ENCODE measurements at places on chromosomes 2 and 18.

DNA sequence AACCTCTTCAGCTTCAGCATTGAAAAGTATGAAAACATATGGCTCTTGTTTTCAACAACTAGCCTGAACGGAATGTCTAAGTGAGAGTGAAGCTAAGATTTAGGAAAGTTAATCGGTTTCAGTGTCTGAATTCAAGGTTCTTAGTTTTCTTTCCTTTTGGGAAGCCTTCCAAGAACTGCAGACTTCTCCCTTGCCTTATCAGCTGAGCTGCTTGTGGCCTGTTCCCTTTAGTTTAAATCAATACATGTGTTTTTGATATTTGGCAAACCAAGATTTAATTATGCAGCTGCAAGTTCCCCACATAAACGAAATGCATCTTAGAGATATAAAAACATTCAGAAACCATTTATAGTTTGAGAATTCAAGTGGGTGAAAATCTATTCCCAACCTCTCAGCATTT is 274.3 kb upstream of the NRP2 start:
- no peak for DNase-seq

DNA sequence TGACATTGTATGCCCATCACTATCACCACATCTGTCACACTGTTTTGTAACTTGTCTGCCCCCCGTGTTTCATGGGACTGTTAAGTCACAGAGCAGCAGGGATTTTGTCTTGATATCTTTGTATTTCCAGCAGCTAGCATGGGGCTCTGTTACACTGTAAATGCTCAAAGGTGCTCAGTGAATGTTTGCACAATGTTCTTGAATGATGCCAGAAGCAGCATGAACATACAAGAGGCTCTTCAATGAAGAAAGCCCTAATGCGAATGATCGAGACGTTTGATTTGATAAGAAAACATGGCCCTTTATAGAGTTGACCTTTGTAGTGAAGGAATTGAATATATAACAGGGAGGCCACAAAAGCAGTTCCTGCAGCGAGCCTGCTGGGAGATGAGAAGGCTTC is 120.9 kb upstream of the TTC39C start:
- DNase-seq: no peak

DNA sequence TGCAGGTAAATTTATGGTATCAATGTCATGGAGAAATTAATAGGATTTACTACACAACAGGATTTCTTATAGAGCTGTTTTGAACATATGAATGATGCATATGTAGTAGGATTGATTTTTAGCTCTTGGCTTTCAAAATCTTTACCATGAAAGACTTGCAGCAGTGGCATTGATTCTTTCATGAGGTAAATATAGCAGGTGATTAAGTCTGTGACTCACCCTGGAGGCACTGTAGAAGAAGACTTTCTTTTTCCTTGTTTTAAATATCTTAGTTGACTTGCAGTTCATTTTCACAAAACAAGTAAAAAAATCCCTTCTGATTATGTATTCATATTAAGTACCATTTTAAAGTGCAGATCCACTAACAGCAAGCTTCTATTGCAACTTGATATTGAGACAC is 463.0 kb downstream of the FBXO15 start:
- DNase-seq: no peak

DNA sequence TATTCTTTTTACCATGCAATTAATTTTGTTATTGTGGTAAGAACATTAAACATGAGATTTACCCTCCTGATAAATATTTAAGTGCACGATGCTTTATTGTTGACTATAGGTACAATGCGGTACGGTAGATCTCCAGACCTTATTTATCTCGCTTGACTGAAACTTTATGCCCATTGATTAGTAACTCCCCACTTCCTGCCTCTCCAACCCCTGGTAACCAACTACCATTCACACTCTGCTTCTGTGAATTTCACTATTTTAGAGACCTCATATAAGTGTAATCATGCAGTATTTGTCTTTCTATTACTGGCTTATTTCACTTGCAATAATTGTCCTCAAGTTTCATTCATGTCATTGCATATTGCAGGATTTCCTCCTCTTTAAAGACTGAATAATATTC is 195.7 kb upstream of the ID2 start:
- no peak for DNase-seq

- DNase-seq: no peak
Observed at GRCh38 chr2:186486651-186487647, 889 bp downstream of the ZC3H15 start.

DNA sequence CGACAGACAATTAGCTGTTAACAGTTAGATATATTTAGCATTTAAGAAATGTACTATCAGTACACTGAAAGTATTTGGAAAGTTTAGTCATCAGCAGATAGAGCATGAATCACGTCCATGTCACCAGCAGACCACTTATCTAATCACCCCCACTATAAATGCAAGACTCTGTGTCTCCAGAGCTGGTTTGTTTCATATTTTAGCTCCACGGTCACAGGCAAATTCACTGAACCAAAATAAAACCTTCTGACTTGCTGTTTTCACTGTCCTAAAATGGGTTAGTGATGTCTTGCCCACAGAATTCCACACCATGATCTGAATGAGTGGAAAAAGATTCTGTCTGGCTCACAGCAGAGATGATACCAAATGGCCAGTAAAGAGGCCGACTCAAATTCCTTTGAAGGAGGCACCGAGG is 64.9 kb downstream of the CDH2 start:
- DNase-seq: no peak

DNA sequence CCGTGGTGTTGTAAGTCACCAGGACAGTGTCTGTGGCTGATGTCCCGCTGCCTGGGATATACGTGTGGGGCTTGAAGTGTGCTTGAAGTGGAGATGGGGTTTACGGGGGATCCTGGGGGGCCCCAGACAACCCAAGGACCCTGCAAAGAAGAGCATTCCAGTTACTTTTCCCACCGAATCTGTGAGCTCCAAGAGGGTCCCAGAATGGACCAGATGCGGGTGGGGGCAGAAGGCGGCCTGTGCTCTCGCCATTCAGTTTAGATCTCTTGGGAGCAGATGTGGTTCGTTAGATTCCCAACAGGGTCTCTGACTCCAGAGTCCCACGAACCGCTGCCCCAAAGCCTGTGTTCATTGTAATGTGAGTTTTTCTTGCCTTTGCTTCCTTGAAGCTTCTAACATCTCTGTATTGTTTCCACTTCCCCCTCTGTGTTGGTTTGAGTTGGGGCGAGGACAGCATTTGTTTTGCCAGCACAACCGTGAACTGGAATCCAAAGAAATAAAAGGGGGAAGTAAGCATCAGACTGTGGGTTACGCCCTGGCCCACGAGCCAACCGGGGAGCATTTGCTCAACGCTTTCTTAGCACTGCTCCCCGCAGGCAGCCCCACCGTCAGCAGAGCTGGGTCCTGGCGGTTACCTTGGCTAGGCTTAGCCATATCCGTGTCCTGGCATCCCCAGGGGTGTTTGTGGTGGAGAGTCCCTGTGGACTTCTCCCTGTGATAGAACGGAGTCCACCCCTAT is 92.1 kb downstream of the SH3BP4 start:
- no peak for DNase-seq

DNA sequence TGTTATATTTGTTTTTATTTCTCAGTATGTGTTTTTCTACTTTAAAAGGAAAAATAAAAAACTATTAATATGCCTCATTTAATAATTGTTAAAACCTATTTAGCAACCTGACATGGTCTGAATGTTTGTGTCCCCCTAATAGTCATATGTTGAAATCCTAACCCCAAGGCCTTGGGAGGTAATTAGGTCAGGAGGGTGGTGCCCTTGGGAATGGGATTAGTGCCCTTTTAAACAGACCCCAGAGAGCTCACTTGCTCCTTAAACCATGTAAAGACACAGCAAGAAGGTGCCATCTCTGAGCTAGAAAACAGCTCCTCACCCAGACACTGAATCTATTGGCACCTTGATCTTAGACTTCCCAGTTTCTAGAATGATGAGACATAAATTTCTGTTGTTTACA is 71.8 kb downstream of the CHST9 start:
- no peak for DNase-seq

DNA sequence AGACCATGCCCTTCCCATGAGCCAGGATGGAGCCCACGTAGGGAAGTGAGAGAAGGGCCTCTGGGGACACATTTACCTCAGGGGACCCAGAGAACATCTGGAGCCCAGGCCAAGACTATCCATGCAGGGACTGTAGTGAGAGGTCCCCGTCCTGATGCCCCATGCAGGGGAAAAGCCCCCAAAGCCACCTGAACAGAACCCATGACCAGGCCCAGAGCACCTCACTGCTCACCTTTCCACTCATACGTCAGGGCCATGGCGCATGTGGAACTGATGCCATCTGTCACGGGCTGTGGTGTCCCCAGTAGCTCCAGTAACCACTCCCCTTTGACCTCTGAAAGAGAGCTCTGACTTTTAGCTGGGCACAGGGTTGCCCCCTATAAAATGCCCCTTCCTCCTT is 106.5 kb upstream of the TEX51 start:
- no peak for DNase-seq

DNA sequence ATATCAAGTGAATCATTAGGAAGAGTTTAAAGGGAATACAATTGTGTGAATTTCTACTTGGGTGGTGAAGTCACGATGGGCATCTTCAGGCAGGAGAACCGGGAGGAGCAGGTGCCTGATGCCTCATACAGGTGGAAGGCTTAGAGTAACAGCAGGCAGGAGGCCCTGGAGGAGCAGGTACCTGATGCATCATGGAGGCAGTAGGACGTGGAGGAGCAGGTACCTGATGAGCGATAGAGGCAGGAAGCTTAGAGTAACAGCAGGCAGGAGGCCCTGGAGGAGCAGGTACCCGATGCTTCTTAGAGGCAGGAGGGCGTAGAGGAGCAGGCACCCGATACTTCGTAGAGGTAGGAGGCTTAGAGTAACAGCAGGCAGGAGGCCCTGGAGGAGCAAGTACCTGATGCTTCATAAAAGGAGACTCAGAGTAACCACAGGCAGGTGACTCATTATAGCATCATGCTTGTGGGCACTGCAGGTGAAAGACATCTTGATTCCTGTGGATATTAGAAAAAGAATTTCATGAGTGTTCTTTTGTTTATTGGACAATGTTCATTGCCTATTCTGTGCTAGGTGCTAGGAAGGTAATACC is 133.9 kb downstream of the ATP9B start:
- DNase-seq: no peak

GRCh38 chr2:151817929-151818328 is 10.3 kb downstream of the ARL5A start:
- no peak for DNase-seq

- DNase-seq: no peak
Observed at GRCh38 chr2:65940856-65941255, 494.1 kb upstream of the MEIS1 start.

DNA sequence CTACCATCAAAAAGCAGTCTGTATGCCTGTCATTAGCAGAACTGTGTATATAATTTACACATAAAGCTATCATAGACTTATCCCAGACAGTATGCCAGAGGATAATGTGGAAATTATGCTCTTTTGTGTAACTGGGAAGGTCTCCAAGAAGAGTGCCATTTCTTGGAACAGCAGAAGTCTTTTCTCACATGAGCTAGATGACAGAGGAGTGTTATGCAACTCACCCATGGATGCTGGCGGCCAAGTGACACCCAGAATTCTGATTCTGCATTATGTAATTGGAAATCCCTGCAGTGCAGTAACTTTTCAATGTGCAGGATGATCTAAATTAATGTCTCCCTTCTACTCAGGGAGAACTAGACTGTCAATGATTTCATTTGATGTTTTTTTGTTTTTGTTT is 160.0 kb downstream of the UBE2E3 start:
- no peak for DNase-seq

DNA sequence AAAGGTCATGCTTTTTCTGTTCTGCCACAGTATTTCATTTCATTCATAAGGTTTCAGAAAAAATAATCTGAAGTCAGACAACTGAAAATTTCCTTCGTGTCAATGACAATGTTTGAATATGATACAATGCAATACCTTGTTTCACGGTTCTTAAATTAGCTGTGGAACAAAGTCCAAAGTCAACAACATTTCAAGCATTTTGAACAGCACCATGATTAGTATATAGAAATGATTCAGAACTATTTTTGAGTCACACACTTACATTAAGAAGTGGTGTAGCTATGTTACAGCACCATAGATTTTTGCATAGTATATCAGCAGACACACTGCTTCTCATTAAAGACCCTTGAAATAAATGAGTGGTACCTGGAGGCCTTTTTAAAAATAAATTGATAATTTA is 178.3 kb upstream of the DSEL start:
- no peak for DNase-seq

DNA sequence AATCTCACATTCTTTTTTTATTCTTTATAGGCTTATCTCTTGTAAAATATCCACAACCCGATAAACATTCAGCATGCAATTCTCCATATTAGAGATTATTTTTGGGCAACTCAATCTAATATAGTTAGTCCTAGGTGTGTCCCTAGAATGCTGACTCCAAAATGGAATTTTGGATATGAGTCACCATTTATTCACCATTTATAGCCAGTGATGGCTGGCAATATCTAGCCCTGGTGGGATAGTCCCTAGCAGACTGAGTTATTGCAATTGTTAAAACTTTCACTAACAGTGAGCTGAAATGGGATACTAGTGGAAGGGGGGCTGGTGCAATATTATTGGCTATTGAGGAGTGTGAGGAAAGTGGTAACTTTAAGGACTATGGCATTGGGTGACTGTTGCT is 401.6 kb downstream of the SLC4A3 start:
- no peak for DNase-seq

DNA sequence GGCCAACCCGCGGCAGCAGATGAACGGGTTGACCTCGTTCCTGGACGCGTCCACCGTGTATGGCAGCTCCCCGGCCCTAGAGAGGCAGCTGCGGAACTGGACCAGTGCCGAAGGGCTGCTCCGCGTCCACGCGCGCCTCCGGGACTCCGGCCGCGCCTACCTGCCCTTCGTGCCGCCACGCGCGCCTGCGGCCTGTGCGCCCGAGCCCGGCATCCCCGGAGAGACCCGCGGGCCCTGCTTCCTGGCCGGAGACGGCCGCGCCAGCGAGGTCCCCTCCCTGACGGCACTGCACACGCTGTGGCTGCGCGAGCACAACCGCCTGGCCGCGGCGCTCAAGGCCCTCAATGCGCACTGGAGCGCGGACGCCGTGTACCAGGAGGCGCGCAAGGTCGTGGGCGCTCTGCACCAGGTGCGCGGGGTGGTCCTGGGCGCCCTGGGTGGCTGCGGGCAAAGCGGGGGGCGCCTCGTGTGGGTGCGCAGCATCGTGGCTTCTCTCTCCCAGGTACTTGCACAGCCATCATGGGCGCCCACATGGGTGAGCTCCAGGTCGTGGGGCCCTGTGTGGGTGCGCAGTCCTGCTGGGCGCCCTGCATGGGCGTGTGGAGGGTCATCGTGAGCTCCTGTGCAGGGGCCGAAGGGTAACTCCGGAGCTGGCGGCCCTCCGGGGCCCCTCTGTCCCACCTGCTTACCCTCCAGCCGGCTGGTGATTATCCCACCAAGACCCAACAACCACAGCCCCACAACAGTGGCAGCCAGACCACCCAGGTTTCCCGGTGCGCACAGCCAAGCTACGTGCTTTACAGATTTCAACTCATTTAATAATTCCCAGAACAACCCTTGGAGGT is 64.2 kb downstream of the TPO start:
- DNase-seq: no peak

DNA sequence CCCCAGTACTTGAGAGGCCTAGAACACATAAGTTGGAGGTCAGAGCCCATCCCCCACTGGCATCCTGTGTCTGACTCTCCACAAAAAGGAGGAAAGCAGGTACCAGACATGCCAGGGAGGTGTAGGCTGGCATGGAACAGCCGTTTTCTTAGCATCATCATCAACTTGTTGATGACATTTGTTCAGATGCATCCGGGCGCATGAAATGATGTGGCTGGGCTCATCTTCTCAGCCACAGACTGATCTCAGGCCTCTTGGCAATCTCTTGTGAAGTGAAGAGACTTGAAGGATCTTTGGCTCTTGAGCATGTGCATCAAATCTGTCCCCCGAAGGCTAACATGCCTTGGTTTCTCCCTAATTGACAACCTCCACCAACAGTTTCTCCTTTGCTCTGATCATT is 243.3 kb downstream of the TSN start:
- DNase-seq: no peak

GRCh38 chr2:219980638-219981037 is 353.2 kb downstream of the SLC4A3 start:
- no peak for DNase-seq

Data from activated CD4-positive, alpha-beta T cell treated with anti-CD3 and anti-CD28 coated beads, Interleukin-2, amount 50 U/mL, for 1 hour (primary cell).